Large intestine (tissue), 12 donors: ENCODE measurements at places on chromosomes 11 and 22.
A peak's percentile ranks its signal among the peaks of the same experiment; 100 is the strongest.

DNA sequence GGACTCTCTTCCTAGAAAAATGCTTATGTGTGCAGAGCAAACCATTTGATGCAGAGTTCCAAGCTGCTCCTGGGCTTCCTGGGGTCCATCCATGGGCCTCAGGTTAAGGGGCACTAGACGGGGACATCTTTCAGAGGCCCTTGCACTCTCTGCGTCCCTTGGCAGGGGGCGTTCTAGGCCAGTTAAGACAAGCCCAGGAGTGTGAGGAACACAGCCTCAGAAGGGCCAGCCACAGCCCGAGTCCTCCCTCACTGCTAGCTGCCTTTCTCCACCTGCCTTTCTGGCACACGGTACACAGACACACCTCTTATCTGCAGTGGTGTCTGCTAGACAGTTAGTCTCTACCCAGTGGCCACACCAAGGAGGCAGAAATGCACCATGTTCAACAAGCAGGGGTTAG, 18.0 kb upstream of the BID start:
- no peak for DNase-seq
- H3K36me3 ChIP-seq, result peaks cover 42% of the 10 kb centered on the region
- peaks cover under 1% of the 10 kb centered on the region for H3K4me1 ChIP-seq
- H3K27ac ChIP-seq, result no peak overlapping the region
- no peaks in the 10 kb centered on the region for H3K27me3 ChIP-seq

DNA sequence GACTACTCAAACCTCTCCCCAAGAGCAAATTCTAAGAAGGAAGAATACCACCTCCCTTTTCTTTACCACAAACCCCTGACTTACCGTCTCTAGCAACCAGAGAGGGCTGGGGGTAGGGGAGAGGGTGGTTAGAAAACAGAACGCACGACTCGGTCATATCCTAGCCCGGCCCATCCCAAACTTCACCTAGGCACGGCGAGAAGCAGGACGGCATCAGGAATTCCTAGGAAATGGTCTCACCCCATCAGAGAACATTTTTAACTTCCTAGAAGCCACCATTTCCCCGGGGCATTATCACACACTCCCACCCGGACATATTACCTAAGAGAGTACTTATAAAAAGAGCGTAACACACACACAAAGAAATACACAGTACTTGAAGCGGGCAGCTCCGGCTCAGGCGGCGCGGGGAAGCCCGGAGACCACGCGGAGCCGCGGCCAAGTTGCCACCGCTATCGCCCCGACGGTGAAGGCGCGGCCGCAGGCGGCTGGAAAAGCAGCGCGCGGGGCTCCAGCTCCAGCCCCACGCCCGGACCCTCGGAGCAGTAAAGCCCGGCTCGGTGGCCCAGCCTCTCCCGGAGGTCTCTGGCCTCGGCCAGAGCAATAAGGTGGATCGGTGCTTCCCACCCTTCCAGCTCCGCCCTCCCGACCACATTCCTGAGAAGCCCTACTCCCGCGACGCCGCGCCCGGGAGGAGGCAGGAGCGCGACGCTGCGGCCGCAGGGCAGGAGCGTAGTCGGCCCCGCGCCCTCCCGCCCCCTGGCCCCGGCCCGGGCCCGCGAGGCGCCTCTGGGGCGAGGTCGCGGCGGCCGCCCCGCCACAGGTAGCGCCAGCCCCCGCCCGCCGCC, 878 bp downstream of the RRAS2 start:
- DNase-seq, result peak; percentile 76
- H3K4me3 ChIP-seq, result peak overlapping the region; percentile 79
- peaks cover 2% of the 10 kb centered on the region for H3K4me1 ChIP-seq
- peak overlapping the region; percentile 86 for H3K27ac ChIP-seq
- no peaks in the 10 kb centered on the region for H3K27me3 ChIP-seq

GRCh38 chr11:83152264-83152663, 4.7 kb upstream of the PCF11 start:
- no peak overlapping the region for H3K4me3 ChIP-seq
- no peak for DNase-seq
- H3K4me1 ChIP-seq, result peaks cover 6% of the 10 kb centered on the region
- no peaks in the 10 kb centered on the region for H3K27me3 ChIP-seq
- no peaks in the 10 kb centered on the region for H3K36me3 ChIP-seq

- H3K4me3 ChIP-seq, result no peak overlapping the region
- no peak for DNase-seq
- no peaks in the 10 kb centered on the region for H3K4me1 ChIP-seq
- H3K27me3 ChIP-seq, result no peaks in the 10 kb centered on the region
These were observed 36.5 kb downstream of the ACER3 start for GRCh38 chr11:76897233-76897632.

- no peaks in the 10 kb centered on the region for H3K27me3 ChIP-seq
- peaks cover 67% of the 10 kb centered on the region for H3K36me3 ChIP-seq
- H3K4me1 ChIP-seq, result no peaks in the 10 kb centered on the region
- H3K4me3 ChIP-seq, result no peak overlapping the region
- DNase-seq, result no peak
- H3K27ac ChIP-seq, result no peak overlapping the region
These were observed 76.8 kb upstream of the SUSD2 start for GRCh38 chr22:24104307-24105012.

- H3K4me1 ChIP-seq, result no peaks in the 10 kb centered on the region
- H3K4me3 ChIP-seq, result no peak overlapping the region
- no peaks in the 10 kb centered on the region for H3K36me3 ChIP-seq
- H3K27ac ChIP-seq, result no peak overlapping the region
- no peak for DNase-seq
- no peaks in the 10 kb centered on the region for H3K27me3 ChIP-seq
These were observed 260.9 kb downstream of the DYNC2H1 start for GRCh38 chr11:103370076-103370475.
